ENCODE measurements at places on chromosomes 7 and 10. TPM values are rescaled to one million over a fixed set of nuclear protein-coding genes. Genes with fewer than 3 reads are reported as not detected.

Gene CCDC6
- 29.3 TPM for total RNA-seq

Gene ARMS2
- total RNA-seq = not detected

GRCh38 chr7:151601521-151602305, 82.0 kb upstream of the RHEB start:
- no peak for DNase-seq

GRCh38 chr7:97971120-97971989, 18.6 kb downstream of the OCM2 start:
- DNase-seq = no peak

DNA sequence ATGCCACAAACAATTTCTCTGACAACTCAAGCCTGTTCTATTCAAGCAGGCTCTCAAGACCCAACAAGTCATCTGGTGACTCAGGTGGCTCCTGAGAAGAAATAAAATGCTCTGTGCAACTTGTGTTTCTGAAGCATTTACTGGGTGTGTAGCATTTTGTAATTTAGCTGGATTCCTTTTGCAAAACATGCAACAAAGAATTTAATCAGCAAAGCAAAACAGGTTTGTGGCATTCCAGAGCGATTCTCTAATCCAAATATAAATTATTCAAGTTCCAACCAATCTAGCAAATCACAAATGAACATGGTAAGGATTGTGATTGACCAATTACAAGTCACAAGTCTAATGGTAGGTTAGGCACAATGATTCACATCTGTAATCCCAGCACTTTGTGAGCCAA, 39.8 kb upstream of the C10orf67 start:
- no peak for DNase-seq

GRCh38 chr7:49037346-49038210, 113.2 kb downstream of the CDC14C start:
- DNase-seq = no peak

- DNase-seq = no peak
Measured at GRCh38 chr7:121366852-121367431, 29.2 kb downstream of the FAM3C start.

DNA sequence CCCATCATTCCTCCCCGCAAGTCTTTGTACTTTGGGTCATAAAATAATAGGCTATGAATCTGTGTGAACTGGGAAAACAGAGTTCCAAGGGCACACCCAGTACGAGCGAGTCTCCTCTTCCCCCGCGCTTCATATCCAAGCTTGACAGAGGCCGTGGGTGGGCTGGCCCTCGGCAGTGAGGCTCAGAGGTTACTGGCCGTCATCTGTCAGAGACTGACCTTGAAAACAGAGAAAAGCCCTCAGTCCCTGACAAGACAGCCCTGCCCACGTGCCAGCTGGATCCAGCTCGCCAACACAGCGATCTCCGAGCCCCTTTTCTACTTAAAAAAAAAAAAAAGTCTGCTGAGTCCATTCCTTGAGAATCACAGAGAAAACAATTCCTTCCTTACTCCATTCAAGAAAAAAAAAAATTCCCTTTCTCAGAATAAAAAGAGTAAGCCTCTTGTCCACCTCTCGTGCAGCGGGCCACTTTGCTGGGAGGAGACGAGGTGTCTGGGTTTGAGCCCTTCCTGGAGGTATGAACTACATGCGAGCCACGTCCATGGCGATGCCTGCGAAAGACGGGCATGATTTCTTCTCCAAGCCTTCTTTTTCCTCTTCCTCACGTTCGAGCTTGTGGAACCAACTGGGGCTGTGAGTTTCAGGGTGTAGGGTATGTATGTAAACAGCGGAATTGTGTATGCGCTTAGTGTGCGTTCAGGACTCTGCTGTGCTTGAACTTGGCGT, 744 bp upstream of the BICC1 start:
- peak; percentile 53 for DNase-seq

Measured in endodermal cell (in vitro differentiated cells).